Muscle of leg (tissue), 16 donors: ENCODE measurements at places on chromosomes 1 and 21.

DNA sequence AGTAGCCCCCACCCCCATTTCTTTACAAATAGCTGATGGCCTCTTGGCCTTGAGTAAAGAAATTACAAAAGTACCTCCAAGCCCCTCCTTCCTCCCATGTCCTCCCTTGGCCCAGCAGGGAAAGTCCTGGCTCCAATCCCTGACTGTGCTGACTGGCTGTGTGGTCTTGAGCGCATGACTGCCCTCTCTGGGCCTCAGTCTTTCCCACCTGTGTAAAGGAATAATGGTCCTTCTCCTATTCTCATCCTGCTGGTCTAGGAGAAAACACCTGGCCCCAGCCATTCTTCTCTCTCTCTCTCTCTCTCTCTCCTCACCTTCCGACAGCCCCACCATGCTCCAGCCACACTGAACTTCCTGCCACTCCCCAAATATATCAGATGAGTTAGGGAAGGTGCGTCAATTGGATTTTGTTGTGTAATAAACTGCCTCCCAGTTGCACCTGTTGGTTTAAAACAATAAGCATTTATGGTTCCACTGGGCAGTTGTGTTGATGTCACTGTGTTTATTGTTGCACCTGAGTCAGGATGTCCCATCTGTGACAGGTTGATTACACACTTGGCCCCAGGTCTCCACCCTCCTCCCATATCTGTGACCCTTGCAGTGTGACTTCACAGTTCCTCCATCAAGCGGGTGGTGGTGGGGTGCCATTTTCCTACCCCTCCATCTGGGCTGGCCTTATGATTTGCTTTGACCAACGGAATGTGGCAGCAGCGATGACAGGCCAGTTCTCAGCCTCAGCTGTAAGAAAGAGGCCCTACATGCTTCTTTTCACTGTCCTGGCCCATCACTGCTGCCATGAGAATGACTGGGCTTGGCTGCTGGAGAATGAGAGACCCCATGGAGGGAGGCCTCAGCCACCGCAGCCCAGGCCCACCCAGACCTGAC is 22.3 kb upstream of the LRP8 start:
- no peak for DNase-seq

DNA sequence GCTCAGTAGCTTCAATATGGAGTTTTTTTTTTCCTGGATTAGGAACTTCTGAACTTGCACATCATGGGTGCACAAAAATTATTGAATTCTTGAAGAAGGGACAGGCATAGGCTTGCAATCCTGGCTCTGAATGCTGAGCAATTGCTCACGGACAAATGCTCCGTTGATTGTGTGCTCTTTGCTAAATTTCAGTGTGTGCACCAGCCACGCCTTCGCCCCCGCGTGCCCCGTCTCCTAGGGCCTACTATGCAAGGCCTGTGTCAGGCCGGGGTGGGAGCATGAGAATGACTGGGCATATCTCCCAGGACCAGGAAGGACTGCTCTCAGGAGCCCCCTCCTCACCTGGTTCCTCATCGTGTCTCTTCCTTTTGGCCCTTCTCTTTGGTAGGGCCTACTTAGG is 17.4 kb downstream of the IL6R start:
- DNase-seq: no peak

- DNase-seq: no peak
Observed at GRCh38 chr1:38088791-38089190, 42.2 kb upstream of the POU3F1 start.

DNA sequence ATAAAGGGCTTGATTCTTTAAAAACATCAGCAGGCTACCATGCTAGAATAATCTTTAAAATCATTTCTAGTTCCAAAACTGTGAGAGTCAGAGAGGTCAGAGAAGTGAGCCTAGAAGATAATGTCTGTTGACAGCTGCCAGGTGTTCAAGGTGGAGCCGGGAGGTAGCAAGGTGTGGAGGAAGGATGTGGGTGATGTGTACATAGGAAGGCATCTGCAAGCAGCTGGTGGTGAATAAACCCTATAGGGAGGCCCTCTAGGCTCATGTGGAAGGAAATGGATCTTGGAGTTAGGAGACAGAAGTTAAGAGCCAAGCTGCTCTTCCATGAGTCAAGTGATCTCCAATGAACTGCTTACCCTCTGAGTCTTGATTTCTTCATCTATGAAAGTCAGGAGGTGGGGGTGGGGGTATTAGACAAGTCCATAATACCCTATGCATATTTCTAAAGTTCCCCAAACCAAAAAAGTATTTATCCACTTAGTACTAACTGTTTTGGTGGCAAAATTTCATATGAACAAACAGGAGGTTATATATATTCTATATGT is 266.3 kb downstream of the RHOU start:
- no peak for DNase-seq

- DNase-seq: no peak
Observed at GRCh38 chr1:6547301-6547700, 7.0 kb downstream of the NOL9 start.

DNA sequence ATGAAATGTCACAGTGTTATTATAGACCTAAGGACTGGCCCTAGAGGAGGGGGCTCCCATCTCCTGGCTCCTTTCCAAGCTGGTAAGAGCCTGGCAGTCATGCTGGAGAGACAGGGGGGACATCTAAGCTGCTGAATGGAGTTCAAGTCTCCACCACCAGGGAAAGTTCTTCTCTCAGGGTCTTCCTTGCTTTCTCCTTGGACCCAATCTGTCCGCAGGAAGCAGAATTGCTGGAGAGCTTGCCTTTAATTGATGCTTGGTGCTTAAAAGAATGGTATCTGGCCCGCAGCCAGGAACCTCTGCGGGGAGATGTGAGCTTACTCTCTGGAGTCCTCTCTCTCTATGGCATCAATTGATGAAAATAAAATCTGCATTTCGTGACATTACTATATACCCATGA is 25.1 kb downstream of the IRF2BP2 start:
- DNase-seq: peak; percentile 55

GRCh38 chr1:108559215-108560186 is at the start of gene EEIG2:
Gene EEIG2, plus strand, starts transcription at chr1:108560100. Its CDS starts 329 bp downstream, at chr1:108560429.
- peak; percentile 95 for DNase-seq

GRCh38 chr1:47332779-47333577 is 612 bp upstream of the CMPK1 start:
- no peak for DNase-seq
